ENCODE measurements at places on chromosomes 5 and 9.

DNA sequence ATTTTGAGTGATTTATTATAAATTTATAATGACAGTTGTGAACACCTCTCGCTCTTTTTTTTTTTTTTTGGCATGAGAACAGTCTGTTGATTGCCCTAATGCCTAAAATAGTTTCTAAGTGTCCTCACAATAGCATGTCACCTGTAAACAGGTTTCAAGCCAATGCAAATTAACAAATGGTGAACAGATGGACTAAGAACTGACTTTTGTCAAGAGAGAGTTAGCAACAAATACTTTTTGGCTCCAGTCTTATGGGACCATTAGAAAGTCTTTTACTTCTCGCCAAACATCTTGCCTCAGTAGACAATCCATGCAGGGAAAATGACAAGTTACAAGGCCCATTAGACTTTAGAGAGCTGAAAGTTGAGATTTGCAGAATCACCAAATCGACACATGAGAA lies 67.8 kb downstream of the MED27 start:
- no peak for DNase-seq

DNA sequence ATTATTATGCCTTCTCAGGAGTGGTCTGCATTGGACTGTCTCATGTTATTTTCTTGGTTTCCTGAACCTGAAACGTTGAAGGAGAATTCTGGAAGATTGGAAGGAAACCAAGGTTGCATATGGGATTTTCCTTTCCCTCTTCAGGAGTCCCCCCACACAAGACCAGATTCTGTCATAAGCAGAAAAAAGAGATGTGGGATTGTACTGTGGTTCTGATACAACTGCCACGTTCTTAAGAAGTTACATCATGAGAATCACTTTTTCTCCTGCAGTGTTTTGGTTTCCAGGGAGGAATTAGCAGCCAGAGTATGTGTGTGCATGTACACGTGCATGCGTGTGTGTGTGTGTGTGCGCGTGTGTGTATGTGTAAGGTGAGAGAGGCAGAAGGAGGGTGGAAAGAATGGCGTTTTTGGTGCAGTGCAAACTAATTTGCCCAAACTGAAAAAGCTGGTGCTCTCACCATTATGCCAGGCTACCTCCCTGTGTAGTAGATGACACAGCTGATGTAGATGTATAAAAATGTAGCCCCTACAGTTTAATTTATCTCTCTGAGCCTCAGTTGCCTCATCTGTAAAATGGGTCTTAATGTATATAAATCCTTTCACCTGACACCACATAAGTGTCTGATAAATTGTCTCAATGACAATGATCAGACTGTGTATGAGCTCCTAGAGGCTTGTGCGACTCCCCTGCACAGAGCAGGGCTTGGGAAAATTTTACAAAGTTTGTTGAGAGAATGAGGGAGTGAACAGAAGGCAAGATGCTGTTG lies 38.6 kb downstream of the RALGPS1 start:
- DNase-seq, result no peak

- no peak for DNase-seq
These were observed 191.6 kb upstream of the MSX2 start for GRCh38 chr5:174532455-174533453.

GRCh38 chr5:73902327-73903051 lies 276.5 kb downstream of the ARHGEF28 start:
- peak; percentile 1 for DNase-seq

GRCh38 chr9:5481322-5482040 lies 28.9 kb upstream of the PDCD1LG2 start:
- no peak for DNase-seq

GRCh38 chr5:114948986-114949621 lies 220.6 kb downstream of the TRIM36 start:
- no peak for DNase-seq

DNA sequence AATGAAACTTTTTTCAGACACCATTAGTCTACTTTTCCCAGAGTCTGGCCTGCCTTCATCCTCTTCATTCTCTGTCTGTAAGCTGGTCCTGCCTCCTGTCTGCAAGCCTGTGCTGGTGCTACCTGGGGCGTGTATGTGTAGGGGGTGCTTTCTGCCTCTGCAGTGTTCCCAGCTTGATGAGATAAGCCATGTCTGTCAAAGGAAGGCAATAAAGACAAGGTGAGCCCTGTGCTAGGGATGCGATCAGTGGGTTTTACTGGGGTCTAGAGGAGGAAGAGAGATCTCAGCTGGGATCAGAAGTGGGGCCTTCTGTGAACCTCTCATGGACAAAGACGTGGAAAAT lies 78.0 kb upstream of the TGFBR1 start:
- no peak for DNase-seq

All from naive thymus-derived CD8-positive, alpha-beta T cell (primary cell).